ENCODE measurements at places on chromosomes 5 and 9.

DNA sequence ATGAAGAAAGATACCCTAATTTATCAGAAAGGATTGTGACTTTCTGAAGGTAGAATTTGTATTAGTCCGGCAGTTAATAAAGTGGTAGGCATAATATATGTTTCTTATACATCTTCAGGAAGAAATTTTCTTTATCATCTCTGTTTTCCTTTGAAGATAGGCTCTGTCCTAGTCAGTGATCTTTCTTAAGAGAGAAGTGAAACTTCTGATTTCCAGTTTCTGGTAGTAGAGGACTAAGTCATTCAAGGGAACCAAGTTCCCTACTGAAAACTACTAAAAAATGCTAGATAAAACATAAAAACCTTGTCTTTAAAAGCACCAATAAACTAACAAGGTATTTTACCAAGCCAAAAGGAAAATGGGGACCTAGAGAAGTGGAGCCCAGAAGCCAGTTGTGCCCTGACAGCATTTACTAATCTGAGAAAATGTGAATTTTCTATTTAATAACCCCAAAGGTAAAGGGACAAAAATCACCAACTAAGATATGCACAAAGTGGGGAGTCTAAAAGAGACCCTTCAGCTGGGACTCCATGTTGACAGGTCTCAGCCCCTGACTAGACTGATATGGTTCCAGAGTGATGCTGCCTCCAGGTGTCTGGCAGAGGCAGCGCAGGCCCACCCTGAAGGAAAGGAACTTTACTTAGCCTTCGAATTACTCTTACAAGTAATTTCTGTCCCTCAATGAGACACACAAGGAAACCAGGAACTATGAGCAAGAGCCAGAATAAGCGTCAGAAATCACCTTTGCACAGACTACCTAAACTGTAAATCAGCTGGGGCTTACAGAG is 72.7 kb downstream of the FAM78A start:
- no peak for DNase-seq

DNA sequence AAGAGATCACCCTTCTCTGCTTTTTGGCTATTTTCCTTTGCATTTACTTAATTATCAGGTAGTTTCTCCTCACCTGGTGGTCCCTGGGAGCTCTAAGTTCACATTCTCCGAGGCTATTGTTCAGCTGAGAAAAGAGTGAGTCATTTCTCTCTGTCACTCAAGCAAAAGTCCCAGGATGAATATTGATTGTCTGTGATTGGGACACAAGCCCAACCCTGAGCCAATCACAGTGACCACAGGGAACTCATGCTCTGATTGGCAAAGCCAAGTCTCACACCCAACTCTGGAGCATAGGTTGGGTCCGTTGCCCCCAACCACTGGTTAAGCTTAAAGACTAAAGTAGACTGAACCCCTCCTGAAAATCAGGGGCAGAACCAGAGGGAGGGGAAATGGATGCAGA is 27.8 kb upstream of the FAT2 start:
- DNase-seq: no peak

DNA sequence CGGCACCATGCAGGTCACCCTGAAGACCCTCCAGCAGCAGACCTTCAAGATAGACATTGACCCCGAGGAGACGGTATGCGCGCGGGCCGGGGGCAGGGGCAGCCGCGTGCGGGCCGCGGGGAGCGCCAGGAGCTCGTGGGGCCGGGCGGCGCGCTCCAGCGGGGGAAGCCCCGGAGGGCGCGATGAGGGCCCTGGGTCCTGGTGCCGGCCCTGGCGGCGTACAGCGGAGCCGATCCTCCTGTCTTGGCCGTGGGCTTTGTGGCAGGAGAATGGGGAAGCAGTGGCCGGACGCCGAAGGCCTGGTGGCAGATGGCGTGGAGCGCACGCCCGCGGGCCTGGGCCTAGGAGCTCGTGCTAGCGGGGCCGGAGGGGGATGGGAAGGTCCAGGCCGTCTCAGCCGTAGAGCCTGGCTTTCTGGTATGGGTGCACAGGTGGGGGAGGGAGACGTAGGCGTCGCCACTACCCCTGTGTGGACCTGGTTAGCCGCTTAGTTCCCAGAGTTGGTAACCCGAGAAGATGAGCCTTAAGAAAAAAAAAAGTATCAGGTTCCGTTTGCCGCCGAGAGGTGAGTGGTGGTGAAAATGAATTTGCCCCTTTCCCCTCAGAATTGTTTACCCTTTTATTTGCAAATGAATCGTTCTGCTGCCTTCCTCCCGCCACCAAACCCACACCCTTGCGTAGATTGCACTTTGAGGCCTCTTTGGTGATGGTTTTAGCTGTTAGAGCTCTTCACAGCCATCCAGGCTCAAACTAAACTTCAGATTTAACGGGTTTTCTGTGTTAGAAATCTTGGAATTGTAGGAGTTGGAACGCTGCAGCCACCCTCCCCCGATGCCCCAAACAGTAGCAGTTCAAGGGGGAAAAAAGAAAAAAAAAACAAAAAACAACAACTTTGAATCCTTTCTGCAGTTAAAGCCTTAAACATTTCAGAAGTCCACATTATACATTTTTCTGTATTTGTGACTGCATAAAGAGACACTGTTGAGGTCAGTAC is 841 bp downstream of the RAD23B start:
- peak; percentile 77 for DNase-seq

DNA sequence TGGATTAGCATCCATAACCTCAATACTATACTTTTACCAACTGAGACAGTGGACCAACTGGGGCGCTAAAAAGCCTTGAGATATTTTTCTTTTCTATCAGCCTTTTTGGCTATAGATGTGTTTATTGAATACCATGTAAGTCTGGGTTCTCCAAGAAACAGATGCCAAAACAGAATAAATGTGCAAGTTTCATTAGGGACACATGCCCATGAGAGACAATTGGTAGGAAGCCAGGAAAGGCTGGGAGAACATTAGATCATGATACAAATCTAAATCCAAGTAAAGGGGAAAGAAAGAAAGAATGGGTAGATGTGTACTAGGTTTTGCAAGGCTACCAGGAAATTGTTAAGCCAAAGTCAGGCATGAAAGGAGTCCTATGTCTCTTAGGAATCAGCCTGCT is 152.5 kb downstream of the KCTD16 start:
- DNase-seq: no peak

GRCh38 chr5:6565492-6565891 is 67.4 kb downstream of the NSUN2 start:
- no peak for DNase-seq

GRCh38 chr5:109630093-109630492 is 59.6 kb upstream of the MAN2A1 start:
- DNase-seq: no peak

DNA sequence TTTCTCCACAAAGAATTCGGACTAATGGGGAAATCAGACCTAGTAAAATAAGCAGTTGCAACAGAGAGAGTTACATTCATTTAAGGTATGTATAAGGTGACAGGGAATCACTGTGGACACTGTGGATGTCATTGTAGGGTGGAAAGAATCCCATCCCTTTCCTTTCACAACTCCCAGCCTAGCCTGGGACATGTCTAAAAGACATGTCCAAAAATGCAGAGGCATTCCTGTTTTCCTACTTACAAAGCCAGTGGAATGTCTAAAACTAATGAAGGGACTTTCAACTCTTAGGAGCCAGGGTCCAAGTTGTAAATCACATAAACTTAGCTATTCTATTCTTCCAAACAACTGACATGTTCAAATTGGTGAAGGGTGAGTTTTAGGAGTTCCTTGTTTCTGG is 511.0 kb downstream of the PRELID2 start:
- DNase-seq: no peak
